ENCODE measurements at places on chromosomes 5 and 9. TPM values are rescaled to one million over a fixed set of nuclear protein-coding genes. Genes with fewer than 3 reads are reported as not detected.

The PSD2 gene
- total RNA-seq, result not detected

The CATSPER3 gene
- total RNA-seq, result 0.95 TPM

The RMI1 gene
- total RNA-seq, result 27.9 TPM

The TTC16 gene
- total RNA-seq, result 0.32 TPM

The NR5A1 gene
- not detected for total RNA-seq

The IL13 gene
- 32.6 TPM for total RNA-seq

The PCDHGB7 gene
- total RNA-seq, result 0.39 TPM

The REEP2 gene
- 2.6 TPM for total RNA-seq

The GPR150 gene
- 0.48 TPM for total RNA-seq

The SPINK7 gene
- total RNA-seq, result not detected

The ENTPD8 gene
- total RNA-seq, result not detected

The TLE1 gene
- 0.11 TPM for total RNA-seq

The GABBR2 gene
- total RNA-seq, result not detected

The RAI14 gene
- 1.2 TPM for total RNA-seq

The PRR16 gene
- total RNA-seq, result not detected

The SPINK6 gene
- total RNA-seq, result not detected

The GRM6 gene
- total RNA-seq, result not detected

The CAMK4 gene
- 106 TPM for total RNA-seq

The PCDHAC1 gene
- not detected for total RNA-seq

The STK32A gene
- total RNA-seq, result not detected

The FRRS1L gene
- not detected for total RNA-seq

The ZDHHC12 gene
- total RNA-seq, result 68.7 TPM

The KLHL9 gene
- 17.1 TPM for total RNA-seq

The PCA3 gene
- total RNA-seq, result not detected

The HAVCR2 gene
- total RNA-seq, result 44.5 TPM

The MACIR gene
- total RNA-seq, result 7.2 TPM

The C9orf50 gene
- not detected for total RNA-seq

The RLN2 gene
- 1.8 TPM for total RNA-seq

The RIMOC1 gene
- 24.6 TPM for total RNA-seq

The ZNF189 gene
- total RNA-seq, result 11.6 TPM

The FOXD4L3 gene
- 0.16 TPM for total RNA-seq

The ANKRD55 gene
- total RNA-seq, result 8.5 TPM

The ANXA6 gene
- total RNA-seq, result 587 TPM

The PPP6C gene
- 57.1 TPM for total RNA-seq

The SLC12A2 gene
- total RNA-seq, result 19.5 TPM

The FGD3 gene
- total RNA-seq, result 106 TPM

The MARVELD2 gene
- total RNA-seq, result 0.16 TPM

Measured in T-helper 2 cell treated with Interferon-gamma antibody and Interleukin-4, amounts not matched to agents 100 ng/mL and 5 ng/mL, for 36 hours (primary cell).